ENCODE measurements at places on chromosomes 2 and 18. TPM values are rescaled to one million over a fixed set of nuclear protein-coding genes. Genes with fewer than 3 reads are reported as not detected.

- no peak for DNase-seq
These were observed 363.7 kb upstream of the SPHKAP start for GRCh38 chr2:228545041-228545747.

DNA sequence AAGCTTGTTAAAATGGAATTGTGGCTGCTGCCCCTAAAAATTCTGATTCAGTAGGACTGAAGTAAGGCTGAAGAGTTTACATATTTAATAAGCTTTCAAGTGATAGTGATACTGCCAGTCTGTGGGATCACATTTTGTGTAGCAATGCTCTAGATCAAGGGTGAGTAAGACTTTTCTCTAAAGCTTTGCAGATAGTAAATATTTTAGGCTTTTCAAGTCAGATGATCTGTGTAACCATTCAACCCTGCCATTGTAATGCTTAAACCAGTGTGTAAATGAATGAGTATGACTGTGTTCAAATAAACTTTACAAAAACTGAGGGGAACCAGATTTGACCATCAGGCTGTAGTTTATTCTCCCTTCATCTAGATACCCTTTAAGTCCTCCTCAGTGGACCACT lies 92.7 kb downstream of the PIK3C3 start:
- DNase-seq = no peak

DNA sequence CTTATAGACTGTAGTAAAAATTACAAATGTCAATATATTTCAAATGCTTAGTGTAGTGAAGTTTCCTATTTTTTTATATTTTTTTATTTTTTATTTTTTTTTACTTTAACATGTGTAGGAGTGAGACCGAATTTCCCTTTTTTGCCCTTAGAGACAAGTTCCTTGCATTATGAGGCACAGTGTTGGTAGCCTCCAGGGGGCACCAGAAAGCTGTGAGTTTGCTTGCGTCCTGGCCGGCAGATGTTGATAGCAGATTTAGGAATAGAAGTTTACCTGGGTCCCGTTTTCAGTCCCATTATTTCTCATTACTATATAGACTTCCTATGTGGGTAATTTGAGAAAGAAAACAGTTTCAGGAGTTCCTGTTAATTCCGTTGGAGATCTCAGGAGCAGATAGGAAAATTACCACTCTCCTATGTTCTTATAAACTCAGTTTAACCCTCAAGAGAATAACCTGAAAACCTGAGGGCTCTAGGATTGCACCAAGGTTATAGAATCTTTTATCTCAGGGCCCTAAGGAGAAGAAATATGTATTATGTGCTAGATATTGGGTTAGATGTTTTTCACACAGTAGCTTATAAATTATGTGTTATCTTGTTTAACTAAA lies 157.5 kb upstream of the SESTD1 start:
- peak; percentile 73 for DNase-seq

Gene PPP1R1C
- 13.8 TPM for total RNA-seq

- DNase-seq = no peak
These were observed 11.6 kb downstream of the ASB18 start for GRCh38 chr2:236252602-236253001.

DNA sequence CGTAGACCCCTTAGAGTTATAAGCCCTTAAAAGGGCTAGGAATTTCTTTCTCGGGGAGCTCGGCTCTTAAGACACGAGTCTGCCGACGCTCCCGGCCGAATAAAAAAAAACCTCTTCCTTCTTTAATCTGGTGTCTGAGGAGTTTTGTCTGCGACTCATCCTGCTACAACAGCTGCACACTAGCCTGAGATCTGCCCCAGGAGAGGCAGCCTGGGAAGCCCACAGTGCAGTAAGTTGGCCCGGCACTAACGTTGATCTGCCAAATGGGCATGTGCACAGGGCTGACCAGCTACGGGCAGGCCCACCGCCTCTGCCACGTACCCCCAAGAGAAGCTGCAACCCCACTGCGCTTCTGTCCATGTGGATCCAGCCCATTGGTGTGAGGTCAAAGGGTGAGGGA lies 8.4 kb upstream of the LIMS2 start:
- DNase-seq = no peak

DNA sequence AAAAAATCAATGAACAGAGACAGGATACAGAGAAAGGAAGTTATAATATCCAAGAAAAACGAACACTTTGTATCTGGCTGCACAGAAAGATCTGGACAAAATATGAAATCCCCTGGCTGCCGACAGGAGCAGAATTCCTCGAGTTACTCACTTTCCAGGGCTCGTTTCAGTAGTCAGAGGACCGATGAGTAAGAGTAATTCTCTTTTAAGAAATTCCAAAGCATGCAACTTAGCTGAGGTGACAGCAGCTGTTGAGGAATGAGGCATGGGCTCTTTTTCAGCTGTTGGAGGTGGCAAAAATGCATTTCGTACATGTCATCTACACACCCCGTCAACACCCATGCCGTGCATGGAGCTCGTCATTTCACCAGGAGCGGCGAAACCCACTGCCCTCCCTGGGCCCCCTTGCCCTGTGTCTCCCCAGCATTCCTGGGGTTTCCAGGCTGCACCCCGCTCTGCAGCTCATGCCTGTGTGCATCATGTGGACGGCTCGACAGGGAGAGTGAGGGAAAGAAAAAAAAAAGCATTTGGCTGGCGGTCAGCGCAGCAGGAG lies 210.8 kb upstream of the SMIM21 start:
- DNase-seq = no peak

DNA sequence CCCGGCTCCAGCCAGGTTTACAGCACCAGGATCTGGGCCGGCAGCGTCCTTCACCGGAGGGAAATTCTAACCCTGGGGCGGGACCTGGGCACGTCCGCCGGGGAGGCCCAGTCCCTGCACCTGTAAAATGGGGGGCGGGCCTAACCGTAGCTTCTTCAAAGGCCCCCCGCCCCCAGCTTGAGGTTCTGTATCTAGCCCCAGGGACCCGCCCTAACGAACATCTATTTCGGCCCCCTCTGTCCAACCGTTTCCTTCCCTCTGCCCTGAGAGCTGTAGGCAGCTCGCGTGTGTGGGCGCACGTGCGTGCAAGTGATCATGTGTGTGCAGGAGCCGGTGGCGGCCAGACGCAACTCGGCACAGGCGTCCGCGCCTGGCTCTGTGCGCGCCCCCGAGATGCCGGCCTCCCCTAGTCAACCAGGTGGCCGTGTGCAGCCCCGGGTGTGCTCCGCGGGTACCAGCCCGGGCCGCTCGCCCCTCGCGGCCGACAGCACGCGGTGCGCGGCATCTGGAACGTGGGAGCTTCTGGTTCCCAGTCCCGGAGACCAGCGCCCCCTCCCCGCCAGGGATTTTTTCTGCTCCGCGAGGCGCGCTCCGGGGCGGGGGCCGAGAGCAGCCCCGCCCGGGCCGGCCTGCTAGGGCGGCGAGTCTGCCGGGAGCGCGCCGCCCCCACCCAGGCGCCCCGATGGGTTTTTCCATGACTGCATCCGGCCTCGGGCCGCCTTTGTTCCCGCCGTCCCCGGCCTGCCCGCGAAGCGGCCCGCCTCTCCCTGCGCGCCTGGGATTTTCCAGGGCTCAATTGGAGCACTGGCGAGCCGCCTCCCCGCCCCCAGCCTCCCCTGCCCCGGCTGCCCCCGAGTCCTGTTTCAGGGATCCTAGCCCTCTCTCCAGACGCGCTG lies 21.2 kb downstream of the TEX44 start:
- DNase-seq = peak; percentile 84

DNA sequence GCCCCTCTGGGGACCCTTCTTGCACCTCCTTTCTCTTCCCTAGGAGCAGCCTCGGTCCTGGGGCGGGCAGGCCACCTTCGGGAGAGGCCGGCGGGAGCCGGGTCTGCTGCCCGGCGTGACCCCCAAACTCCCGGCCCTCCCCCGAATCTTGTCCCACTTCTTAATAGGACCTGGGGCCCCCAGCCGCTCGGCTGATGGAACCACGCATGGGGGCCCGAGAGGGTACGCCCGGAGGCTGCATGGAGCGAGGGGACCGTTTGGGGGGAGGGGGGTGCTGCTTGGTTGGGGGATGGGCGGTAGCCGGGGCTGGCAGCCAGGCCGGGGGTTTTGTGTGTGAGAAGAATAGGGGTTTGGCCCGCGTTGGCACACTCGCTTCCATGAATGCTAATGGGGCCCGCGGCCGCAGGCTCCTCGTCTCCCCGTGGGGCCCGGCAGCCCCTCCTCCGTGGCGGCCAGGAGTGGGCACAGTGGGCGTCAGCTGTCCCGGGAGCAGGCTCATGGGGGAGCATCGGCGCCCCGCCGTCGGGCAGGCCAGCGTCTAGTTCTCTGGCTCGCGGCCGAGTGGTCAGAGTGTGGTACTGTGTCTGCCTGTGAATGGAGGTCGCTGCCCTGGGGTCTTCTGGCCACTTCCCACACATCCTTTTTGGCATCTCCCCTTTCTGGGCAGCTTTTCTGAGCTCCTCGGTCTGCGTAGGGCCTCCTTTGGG lies 1.0 kb downstream of the GAREM2 start:
- DNase-seq = peak; percentile 59

- no peak for DNase-seq
These were observed 4.2 kb upstream of the TMEM185B start for GRCh38 chr2:120227111-120227991.

DNA sequence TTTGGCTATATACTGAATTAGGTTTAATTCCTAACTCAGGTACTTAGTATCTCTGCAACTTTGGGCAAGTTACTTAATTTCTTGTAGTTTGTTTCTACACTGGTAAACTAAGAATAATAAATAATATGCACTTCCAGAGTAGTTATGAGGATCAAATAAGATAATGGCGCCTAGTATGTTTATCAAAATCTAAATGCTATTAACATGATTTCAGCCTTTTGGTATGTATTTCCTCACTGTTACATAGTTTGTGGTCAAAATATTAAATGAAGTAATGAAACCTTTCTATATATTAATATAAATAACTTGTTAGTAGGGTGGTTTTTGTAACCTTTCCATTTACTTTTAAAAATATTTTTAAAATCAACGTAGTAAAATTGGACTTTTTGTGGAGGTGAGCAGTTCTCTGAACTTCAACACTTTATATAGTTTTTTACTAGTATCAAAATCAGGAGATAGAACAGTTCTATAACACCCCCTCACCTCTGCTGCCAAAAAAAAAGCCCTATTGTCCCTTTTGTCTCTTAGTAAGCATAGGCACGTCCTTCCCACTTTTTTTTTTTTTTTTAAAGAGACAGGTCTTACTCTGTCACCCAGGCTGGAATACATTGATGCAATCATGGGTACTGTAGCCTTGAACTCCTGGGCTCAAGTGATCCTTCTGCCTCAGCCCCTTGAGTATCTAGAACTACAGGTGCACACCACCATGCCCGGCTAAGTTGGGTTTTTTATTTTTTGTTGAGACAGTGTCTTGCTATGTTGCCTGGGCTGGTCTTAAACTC lies 44.8 kb downstream of the RAB3GAP1 start:
- DNase-seq = no peak

DNA sequence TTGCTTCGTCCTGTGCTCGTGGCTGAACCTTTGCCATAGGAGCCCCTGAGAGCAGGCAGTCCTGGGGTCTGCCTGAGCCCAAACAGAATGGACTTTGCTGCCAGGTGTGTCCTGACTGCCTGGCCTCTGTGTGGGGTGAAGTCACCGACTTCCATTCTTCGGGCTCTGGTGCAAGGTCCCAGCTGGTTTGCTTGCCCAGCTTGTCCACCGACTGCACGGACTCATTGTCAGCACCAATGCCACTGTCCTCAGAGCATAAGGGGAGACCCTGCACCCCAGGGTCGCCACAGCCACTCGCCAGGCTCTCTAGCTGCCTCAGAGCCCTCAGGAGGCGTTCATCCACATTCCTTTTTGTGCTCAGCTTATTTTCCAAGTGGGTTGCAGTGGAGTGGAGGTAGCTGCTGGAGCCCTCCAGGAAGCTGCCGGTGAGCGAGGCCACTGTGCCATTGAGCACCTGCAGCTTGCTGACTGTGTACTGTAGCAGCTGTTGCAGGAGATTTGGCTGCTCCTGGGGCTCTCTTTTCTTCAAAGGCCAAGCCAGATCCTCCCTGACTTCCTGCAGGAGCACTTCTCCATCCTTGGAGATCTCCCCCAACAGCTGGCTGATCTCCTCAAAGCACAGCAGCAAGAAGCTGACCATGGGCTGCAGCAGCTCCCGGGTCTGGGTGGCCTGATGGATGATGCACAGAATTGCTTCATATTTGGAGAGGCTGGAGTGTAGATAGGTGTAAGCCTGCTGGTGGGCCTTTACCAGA lies 1.2 kb downstream of the PCARE start:
- DNase-seq = no peak

Gene DSG1
- not detected for total RNA-seq

DNA sequence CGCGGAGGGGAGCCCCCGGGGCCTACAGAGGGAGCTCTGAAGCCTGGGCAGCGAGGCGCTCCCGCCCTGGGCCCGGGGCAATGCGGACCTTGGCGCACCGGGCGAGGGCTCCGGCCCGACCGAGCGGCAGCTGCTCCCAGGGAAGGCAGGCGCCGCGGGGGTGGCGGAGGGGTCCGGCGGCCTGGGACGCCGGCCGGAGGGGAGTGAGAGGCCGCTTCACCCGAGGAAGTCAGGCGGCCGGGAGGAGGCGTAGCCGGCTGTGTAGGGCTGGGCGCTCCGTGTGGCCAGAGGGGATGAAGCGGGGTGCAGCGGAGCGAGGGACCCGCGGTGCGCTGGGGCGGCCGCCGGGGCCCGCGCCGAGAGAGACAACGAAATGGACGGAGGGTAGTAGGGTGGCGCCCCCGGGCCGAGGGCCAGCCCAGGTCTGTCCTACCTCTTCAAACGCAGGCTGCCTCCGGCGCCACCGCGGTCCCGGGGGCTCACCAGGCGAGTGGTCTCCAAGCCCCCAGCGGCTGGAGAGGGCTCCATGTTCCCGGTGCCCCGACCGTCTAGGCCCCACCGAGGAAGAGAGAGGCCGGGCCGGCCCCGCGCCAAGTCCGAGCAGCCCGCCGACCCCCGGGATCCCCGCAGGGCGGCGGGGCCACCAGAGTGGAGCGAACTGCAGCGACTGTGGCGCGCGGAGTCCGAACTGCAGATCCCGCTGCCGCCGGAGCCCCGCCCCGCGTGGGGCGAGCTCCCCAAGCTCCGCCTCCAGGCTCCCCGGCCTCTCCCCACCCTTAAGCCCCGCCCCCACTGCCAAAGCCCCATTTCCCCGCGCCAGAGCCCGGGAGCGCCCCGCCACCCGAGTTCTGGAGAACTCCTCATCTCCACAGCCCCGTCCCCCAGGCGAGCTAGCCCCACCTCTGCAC lies at the start of gene SLC30A3:
Gene SLC30A3 (minus strand): TSS at position 669 of the 908 bp plus-strand sequence. CDS start 141 bp downstream, at position 528.
- DNase-seq = peak; percentile 60

DNA sequence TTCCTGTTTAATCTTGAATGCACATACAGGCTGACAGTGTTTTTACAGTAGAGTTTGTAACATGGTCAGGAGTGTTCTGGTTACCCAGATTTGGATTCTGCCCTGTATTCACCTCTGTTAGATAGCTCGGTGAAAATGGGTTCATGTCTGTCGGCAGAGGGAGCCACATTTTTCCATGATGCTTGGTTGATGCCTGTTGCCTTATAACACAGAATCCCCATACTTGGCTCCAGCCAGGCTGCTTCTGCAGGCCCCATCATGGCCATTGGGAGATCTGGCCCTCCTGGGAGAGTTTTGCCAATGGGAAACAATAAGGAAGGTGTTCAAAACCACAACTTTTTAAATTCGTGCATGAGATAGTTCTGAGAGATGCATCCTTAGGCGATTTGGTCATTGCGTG lies 78.1 kb downstream of the WDSUB1 start:
- no peak for DNase-seq

Gene C2orf15
- 0.34 TPM for total RNA-seq

Gene CRYGC
- not detected for total RNA-seq

Gene RAX
- total RNA-seq = not detected

- DNase-seq = peak; percentile 41
These were observed 129.9 kb downstream of the MARCHF4 start for GRCh38 chr2:216242365-216242764.

Gene AMER3
- total RNA-seq = 20.6 TPM

- DNase-seq = no peak
These were observed 29.0 kb downstream of the GRHL1 start for GRCh38 chr2:9980520-9980919.

Gene UPP2
- total RNA-seq = not detected

GRCh38 chr2:42663106-42663780 lies 94.8 kb downstream of the MTA3 start:
- DNase-seq = peak; percentile 65

GRCh38 chr18:37986665-37987064 lies 421.1 kb upstream of the CELF4 start:
- no peak for DNase-seq
